ENCODE measurements at places on chromosomes 2 and 18.

GRCh38 chr2:22817197-22817596, 567.8 kb upstream of the KLHL29 start:
- DNase-seq: peak; percentile 54

GRCh38 chr18:48085781-48086487, 155.5 kb upstream of the SMAD2 start:
- no peak for DNase-seq

DNA sequence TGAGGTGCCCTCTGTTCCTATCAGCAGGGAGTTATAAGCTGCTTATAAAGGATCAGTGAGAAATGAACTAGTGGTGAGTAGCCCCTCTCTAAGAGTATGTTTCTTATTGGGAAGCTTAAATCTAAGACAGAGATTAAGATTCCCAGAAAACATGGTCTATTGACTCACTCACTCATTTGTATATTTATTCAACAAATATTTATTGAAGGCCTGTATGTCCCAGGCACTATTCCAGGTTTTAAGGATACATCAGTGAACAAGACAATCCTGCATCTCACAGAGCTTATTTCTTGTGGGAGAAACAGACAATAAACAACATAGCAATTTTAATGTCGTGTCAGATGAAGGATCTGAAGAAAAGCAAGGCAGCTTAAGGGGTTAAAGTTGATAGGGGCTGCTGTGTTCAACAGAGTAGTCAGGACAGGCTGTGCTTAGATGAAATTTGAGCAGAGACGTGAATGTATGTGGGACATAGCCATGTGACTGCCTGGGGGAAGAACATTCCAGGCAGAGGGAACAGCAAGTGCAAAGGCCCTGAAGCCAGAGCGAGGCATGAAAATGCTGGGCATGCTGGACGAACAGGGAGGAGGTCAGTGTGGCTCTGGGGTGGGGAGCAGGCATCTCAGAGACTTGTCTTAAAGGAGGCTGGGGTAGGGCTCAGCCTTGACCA, 14.8 kb upstream of the PSD4 start:
- DNase-seq: no peak

DNA sequence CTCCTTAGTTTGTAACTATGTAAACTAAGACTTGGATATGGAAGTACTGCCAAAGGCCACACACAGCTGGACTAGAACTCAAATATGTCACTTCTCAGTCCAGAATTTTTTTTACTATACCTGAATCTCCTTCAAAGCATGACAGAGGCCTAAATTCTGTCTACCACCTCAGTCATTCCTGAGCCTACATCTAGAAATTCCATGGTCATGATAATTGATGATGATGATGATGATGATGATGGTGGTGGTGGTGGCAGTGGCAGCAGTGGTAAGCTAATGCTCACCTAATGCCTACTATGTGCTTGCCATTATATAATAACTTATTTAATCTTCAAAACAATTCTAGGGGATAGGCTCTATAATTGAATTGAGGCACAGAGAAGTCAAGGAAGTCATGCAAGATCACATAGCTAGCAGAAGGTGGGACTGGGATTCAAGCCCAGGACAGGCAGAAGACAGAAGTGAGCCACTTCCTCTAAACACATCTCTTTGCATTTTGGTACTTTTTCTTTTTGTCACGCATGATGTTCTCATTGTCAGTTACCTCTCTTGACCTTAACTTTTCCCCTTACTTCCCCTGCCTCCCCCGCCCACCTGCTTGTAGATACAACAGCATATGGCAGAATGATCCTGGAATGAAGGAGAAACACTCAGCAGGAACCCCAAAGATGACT, 539.3 kb downstream of the TNS1 start:
- DNase-seq: no peak

DNA sequence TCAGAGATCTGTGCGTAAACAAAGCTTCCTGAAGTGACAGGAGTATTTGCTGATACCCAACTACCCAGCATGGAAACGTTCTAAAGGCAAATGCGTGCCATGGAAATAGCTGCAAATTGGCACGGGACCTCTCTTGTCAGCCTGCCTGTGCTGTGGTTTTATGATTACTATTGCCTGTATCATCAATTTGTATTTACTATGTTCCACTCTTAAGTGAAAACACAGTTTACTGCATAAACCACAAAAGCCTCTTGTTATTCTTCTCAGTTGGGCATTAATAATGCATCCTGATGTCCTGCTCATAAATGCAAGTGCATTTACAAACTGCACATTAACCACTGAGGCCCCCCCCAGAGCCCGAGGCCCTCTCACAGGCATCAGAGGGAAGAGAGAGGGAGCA, 196.6 kb upstream of the SLC35G4 start:
- no peak for DNase-seq

GRCh38 chr2:37857575-37858399, 67.3 kb upstream of the RMDN2 start:
- DNase-seq: no peak

DNA sequence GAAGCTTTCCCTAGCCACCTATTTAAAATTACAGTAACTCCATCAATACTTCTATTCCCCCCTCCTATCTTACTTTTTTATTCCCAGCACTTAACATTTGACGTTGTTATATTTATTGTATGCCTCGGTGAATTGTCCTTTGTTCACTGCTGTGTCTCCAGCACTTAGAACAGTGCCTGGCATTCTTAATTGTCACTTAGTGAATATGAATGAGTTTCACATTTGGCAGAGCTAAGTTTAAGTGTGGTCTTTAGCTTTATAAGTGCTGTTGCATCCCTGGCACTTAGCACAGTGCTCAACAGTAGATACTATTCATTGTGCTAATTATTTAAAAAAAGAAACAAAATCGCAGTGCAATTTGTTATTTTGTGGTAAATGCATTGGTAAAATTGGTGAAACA, 1.7 kb downstream of the RMP24 start:
- DNase-seq: no peak

DNA sequence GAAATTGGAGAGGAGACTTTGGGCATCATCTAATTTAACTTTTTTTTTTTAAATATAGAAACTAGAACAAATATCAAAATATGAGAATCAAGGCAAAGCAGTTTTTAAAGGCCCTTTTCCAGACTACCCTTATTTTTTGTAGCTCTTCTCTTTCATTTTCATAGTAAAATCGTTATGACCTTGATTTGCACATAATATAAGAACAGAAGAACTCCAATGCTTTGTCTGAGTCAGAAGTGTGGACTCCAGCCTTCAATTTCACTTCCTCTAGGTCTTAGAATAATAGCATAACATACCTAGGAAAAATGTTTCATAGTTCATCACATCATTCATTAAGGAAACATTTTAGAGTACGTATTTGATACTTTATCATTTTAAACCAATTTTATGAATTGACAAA, 74.4 kb downstream of the ANKRD12 start:
- DNase-seq: no peak

DNA sequence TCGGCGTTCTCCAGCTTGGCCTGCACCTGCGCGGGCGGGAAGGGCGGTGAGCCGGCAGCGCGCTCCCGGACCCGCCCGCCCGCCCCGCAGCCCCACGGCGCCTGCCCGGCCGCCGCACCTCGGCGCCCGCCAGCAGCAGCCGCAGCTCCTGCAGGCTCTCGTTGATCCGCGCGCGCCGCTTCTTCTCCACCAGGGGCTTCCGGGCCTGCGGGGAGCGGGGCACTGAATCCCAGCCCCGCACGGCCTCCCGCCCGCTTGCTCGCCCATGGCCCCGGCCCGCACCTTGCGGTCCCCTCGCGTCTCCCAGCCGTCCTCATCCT, 335 bp downstream of the HES6 start:
- no peak for DNase-seq

DNA sequence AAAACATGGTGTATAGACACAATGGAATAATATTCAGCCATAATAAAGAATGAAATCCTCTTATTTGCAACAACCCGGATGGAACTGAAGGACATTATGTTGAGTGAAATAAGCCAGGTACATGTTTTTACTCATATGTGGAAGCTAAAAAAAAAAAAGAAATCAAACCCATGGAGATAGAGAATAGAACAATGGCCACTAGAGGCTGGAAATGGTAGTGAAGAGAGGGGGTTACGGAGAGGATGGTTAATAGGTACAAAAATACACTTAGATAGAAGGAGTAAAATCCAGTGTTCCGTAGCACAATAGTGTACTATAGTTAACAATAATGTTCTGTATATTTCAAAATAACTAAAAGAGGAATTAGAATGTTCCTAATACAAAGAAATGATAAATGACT, 12.8 kb upstream of the KIAA2012 start:
- no peak for DNase-seq

GRCh38 chr2:11444737-11445136, 21.2 kb downstream of the E2F6 start:
- no peak for DNase-seq

- DNase-seq: no peak
These were observed 278.0 kb upstream of the ID2 start for GRCh38 chr2:8403876-8404275.

GRCh38 chr2:47617523-47618271, 165.2 kb upstream of the MSH6 start:
- no peak for DNase-seq

GRCh38 chr2:197803033-197803444, 1.4 kb upstream of the PLCL1 start:
- DNase-seq: no peak

DNA sequence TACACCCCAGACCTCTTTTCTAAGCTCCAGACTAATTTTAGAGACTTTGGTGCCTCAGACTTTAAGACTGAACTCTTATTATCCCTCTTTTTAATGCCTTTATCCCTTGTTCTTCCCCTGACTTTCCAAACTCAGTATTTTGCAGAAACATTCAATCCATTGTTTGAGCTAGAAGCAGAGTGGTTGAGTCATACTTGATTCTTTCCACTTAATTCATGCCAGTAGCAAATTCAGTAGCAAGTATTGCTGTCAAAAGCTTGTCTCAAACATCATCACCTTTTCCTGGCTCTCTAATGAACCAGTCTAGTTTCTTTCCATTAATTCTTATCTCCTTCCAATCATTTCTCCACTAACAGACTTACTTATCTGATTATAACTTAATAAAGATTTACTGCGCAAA, 699.7 kb upstream of the ZNF804A start:
- DNase-seq: peak; percentile 73

DNA sequence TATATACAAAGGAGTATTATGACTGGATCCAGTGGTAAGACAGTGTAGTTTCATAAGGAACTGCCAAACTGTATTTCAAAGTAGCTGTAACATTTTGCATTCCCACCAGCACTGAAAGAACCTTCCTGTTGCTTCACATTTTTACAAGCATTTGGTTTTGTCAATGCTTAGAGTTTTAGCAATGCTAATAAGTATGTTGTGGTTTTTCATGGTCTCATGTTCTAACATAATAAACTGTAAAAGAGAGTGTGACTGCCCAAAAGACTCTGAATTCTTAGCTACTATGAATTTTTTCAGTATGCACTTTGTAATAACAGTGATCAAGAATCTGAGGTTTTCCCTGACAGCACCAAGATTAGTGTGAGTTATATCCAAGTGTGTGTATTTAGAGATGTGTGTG, 604.2 kb downstream of the XIRP2 start:
- no peak for DNase-seq

DNA sequence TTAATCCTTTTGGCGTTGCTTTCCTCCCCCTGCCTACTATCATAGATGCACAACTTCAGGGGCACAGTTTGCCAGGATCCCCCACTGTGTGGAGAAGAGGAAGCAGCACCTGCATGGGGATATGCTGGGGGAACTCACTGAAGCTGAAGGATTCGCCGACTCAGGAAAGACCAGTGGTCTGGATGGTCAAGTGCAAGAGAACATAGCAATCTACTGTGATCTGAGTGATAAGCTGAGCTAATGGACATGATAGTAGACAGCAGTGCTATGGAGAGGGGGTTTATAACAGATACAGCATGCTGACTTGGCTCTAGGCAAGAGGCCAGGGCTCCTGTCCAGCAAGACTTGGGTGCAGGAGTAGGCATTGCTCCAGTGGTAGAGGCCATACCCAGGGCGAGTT, 124.4 kb upstream of the NRP2 start:
- DNase-seq: no peak

GRCh38 chr2:119293254-119293653, 69.6 kb downstream of the STEAP3 start:
- no peak for DNase-seq

DNA sequence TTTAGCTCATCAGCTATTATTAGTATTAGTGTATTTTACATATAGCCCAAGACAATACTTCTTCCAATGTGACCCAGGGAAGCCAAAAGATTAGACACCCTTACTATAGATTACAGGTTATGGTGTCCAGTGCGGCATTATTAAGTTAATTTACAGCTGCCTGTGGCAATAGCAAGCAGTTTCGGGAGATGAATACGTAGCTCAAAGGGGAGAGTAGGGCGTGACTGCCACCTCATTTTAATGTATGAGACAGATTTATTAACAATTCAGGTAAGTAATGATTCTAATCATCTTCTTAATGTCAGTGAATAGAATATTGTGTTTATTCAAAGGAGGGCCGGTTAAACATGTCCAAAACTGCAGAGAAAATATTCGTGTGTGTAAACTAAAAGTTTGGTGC, 6.8 kb upstream of the DSG3 start:
- DNase-seq: no peak

GRCh38 chr2:43448011-43448821, 147.6 kb downstream of the THADA start:
- DNase-seq: no peak

DNA sequence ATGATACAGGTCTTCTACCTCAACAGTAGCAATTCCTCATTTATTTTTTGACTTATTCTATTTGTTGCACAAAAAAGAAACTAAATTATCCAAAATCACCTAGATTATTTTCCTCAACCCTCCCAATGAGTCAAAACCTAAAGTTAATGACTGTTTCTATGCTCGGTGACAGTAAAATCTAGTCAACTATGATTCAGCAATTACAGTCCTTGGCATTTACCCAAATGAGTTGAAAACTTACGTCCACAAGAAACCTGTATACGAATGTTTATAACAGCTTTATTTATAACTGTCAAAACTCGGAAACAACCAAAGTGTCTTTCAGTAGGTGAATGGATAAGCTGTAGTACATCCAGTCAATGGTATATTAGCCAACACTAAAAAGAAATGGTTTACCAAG, 439.3 kb downstream of the CBLN2 start:
- DNase-seq: no peak

DNA sequence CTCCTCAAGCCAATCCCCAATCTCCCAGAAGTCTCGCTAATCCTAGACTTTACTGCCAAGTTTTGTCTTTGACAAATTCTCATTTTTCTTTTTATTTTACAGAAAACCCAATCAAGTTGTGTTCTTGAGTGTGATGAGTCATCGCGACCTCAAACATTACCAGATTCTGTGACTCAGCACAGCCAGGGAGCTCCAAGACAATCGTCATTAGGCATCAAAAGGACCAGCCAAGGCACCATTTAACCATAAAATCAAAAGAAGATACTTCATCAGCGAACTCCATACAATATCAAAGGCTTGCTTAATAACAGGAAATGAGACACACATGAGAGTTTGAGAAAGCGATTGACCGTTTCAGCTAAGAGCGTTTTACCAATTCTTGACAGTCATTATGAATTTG, 146.2 kb upstream of the AGAP1 start:
- DNase-seq: peak; percentile 48

GRCh38 chr2:188576651-188577050, 285.0 kb downstream of the GULP1 start:
- no peak for DNase-seq

DNA sequence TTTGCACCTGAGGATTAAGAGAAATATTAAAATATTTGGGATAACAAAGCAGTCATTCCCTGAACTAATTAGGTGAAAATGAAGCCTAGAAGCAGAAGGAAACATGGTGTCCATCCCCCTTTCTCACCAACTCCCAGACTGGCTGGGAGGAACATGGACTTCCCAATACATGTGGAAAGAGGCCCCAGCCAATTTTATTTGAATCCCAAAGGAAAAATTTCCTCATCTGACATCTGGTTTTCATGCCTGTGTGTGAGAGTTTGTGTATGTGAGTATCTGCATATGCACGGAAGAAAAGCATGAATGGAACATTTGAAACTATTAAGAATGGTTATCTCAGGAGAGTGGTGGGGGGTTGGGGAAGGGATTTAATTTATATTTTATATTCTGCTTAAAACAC, 84.3 kb downstream of the COPS8 start:
- no peak for DNase-seq
